ENCODE measurements at places on chromosomes 1 and 21.

- DNase-seq = no peak
Measured at GRCh38 chr1:112904831-112905261, 51.1 kb downstream of the SLC16A1 start.

DNA sequence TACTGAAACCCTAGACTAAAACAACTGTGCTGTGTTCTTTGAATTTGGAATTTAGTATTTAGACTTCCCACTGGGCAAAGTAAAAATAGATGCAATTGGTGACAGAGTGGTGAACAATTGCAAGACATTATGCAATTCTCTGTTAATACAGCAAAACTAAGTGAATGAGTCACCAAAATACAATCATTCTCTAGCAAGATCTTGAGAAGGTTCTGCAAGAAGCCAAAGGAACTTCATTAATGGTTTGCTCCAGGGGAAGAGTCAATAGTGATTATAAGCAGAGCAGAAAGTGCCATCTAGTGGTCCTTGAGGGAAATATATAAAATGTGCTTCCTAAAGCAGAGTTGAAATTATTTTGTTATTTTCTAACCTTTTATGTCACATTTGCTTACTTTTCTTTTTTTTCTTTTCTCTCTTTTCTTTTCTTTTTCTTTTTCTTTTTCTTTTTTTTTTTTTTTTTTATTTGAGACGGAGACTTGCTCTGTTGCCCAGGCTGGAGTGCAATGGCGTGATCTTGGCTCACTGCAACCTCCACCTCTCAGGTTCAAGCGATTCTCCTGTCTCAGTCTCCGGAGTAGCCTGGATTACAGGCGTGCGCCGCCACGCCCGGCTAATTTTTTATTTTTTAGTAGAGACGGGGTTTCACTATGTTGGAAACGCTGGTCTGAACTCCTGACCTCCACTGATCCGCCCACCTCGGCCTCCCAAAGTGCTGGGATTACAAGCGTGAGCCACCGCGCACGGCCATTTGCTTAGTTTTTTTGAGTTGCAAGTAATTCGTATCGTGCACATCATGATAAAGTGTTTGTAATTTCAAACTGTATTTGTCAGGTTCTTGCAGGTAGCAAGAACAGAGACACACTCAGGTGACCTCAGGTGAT, 99.2 kb downstream of the CTH start:
- no peak for DNase-seq

- DNase-seq = no peak
Measured at GRCh38 chr21:15098908-15099307, 34.1 kb upstream of the NRIP1 start.

- no peak for DNase-seq
Measured at GRCh38 chr1:214192825-214193643, 87.9 kb upstream of the SMYD2 start.

DNA sequence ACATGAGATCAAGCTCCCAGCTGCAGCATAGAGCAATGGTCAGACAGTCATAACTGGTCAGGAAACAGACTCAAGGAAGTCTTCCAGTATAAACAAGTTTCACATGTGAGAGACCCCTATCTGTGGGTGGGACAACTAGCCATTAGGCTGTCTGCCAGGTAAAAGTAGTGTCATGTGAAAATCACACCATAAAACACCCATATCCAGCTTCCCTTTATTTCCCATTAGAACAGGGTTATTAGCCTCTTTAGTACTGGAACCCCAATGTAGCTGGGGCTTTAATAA, 426.7 kb downstream of the KCNT2 start:
- DNase-seq = no peak

- no peak for DNase-seq
Measured at GRCh38 chr1:87497380-87498203, 168.9 kb downstream of the LMO4 start.

- DNase-seq = no peak
Measured at GRCh38 chr1:10945991-10946509, 66.4 kb upstream of the TARDBP start.

- DNase-seq = no peak
Measured at GRCh38 chr1:116722016-116722838, 32.0 kb upstream of the CD2 start.

DNA sequence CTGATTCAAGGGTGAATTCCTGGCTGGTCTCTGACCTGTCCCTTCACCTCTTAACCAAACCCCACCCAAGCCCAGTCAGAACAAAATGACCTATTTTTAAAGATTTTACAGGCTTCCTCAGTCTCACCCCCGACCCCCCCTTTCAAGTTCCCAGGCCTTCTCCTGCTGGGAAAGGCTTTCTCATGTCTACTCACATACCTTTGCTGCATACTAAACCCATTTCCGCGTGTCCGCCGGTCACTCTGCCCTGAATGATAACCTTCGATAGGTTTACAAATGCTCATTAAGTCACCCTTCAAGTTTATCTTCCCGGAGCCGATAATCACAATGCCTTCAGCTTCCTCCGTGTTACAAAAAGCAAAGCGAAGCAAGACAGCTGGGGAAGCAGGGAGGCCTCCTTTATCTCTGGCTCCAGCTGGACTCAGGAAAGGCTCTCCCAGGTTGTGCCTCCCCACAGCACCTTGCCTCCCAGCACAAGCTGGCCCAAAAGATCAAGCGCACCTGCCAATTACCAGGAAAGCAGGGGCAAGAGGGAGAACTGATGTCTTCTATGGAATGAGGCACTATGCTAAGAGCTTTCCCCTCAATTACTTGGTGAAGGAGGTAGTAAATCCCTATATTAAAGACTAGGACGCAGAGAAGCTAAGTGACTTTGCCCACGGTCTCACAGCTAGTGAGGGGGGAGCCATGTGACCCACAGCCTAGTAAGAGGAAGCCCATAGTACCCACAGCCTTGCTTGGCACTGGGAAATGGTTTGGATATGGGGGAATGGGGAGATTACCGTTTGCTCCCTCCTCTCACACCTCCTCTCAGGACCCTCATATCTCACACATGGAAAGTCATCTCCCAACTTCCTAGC, 15.9 kb downstream of the SMIM12 start:
- DNase-seq = no peak

DNA sequence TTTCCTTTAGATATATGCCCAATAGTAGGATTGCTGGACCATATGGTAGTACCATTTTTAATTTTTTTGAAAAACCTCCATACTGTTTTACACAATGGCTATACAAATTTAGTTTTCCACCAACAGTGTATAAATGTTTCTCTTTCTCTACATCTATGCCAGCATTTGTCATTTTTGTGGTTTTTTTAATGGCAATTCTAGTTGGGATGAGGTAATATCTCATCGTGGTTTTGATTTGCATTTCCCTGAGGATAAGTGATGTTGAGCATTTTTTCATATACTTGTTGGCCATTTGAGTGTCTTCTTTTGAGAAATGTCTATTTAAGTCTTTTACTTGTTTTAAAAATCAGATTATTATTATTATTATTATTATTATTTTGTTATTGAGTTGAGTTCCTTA, 35.5 kb downstream of the PLA2G4A start:
- DNase-seq = no peak

DNA sequence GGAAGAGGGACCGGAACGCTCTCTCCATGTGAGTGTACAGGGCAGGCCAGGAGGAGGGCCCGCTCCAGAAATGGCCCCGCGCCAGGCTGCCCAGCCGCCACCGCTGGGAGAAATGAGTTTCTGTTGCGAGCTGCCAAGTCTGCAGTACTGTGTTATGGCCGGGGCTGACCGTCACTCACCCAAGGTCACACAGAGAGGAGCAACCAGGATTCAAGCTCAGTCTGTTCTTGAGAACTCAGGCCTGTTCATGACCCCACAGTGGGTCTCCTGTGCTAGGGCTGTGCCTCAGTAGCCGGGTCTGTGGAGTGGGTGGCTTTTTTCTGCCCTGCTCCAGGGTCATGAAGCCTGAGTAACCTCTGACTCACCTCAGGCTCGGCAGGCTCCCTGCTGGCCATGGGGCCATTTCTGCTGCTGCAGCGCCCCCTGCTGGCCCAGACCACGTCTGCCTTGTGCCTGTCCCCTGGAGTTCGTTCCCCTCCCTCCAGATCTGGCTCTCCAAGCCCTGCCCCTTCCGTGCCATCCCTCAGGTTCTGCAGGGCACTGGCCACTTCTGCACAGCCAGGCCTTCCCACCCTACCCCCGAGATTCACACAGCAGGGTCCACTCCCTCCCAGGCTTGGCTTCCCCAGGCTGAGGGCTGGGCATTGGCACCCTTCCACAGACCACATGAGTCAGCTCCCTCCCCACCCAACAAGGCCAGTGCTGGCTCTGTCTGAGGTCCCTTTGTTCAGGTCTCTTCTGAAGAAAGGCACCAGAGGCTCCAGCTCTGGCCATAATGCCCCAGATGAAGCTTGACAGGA, 51.8 kb downstream of the EDN2 start:
- DNase-seq = peak; percentile 57

Measured in stimulated activated CD4-positive, alpha-beta T cell treated with anti-CD3 and anti-CD28 coated beads, Interleukin-1b, Interleukin-23, amount 100 ng/mL, for 1 hour (primary cell).